ENCODE measurements at places on chromosomes 16 and 17. TPM values are rescaled to one million over a fixed set of nuclear protein-coding genes. Genes with fewer than 3 reads are reported as not detected.

Gene OR1F1
- not detected for total RNA-seq

Gene TNS4
- total RNA-seq = 14.5 TPM

Gene MMP25
- 2.2 TPM for total RNA-seq

Gene GINS2
- 66.9 TPM for total RNA-seq

Data from activated CD4-positive, alpha-beta memory T cell treated with anti-CD3 and anti-CD28 coated beads for 36 hours (primary cell).